Kasumi-1 (cell line): ENCODE measurements at places on chromosomes 2 and 18.

GRCh38 chr2:217993138-217993537 is 9.7 kb downstream of the TNS1 start:
- DNase-seq, result no peak

GRCh38 chr18:77049938-77050337 is 82.6 kb downstream of the MBP start:
- DNase-seq, result no peak

GRCh38 chr2:23121968-23122648 is 262.9 kb upstream of the KLHL29 start:
- DNase-seq, result no peak

- DNase-seq, result peak; percentile 78
These were observed 49.5 kb downstream of the TGIF1 start for GRCh38 chr18:3499501-3499900.

DNA sequence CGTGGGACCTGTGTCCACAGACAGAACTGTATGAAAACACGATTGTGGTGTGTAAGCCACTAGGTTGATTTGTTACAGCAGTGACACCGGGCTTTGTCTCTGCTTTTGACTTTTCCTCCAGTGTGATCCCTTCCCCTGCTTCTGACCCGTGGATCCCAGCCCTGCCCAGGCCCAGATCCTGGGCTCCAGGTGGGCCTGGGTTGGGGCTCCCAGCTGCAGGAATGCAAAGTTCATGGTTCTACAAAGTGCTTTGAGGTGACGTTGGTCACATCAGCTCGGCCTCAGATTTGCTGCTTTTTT is 26.8 kb downstream of the HPCAL1 start:
- DNase-seq, result no peak

DNA sequence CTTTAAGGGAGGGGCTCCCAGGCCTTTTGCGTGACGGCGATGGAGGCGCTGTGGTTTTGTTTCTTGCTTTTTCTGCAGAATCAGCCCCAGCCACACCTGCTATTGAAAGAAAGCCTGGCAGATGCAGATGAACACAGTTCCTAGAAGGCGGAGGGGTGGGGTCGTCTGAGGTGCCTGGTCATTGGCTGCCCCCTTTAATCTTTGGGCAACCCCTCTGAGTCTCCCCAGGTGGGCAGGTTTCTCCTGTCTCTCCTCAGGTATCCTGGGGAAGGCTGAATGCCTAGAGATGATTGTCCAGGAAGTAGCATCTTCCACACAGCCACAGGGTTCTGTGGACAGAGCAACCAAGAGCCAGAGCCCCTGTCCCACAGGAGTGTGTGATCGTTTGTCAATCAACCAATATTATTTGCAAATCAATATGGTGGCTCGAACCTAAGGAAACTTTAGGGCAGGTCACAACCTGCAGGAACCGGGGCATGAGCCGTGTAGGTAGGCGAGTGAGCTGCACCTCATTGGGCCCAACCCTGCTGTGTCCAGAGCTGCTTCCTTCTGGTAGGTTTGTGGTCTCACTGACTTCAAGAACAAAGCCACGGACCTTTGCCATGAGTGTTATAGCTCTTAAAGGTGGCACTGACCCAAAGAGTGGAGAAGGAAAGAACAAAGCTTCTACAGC is 104.3 kb downstream of the NDUFA10 start:
- DNase-seq, result no peak

- DNase-seq, result no peak
These were observed 156.0 kb downstream of the SLC4A3 start for GRCh38 chr2:219783359-219783975.

DNA sequence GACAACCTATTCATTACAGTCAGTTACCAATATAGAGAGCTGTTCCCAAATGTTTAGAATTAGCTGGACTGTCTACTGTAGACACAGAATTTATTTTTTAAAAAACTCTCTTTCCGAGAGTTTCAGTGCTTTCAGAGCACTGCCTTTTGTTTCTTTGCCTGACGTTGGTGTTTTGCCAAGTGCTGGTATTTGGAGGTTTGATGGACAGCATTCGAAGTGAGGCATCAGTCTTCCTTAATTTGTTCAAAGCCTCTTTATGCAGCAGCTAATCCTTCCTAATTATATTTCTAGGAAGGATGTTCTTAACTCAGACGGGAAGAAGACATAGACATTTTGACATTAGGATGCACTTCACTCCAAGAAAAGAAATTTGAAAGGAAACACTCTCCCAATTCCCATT is 83.2 kb downstream of the LTBP1 start:
- DNase-seq, result no peak

- DNase-seq, result no peak
These were observed 250.0 kb downstream of the DSEL start for GRCh38 chr18:67266246-67267237.

- no peak for DNase-seq
These were observed 5.6 kb upstream of the TNS1 start for GRCh38 chr2:218008060-218009040.

DNA sequence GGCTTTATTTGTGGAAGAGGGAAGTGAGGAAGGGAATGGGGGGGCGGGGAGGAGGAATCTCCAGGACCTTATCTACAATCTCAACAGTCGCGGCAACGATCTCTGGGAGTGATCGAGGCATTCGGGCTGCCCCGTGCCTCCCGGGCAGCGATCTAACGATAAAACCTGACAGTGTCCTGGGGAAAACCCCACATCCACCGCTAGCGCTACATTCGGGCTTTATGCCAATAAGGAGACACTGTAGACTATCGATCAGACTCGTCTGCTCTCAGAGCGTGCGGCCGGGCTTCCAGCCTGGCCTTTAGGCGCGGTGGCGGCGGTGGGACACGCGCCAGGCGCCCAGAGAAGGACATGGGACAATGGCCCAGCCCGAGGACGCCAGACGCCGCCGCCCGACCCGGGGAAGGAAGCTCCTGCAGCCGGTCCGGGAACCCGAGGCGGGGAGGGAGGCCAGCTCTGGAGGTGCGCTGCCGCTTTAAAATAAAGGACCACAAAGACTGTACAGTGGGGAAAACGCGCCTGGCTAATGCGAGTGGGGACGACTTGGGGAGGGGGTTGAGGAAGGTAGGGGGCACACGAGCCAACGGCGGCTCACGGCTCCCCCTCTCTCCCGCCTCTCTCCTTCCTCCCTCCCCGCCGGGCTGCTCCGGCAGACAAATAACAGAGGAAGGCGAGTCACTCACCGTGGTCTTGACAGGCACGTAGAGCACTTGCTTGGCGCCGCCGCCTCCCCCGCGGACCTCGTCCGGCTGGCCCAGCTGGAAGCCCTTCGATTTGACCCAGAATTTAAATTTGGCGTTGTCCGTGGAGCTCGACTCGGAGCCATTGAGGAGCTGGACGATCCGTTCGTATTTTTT is 2.2 kb downstream of the NOL4 start:
- DNase-seq, result no peak

DNA sequence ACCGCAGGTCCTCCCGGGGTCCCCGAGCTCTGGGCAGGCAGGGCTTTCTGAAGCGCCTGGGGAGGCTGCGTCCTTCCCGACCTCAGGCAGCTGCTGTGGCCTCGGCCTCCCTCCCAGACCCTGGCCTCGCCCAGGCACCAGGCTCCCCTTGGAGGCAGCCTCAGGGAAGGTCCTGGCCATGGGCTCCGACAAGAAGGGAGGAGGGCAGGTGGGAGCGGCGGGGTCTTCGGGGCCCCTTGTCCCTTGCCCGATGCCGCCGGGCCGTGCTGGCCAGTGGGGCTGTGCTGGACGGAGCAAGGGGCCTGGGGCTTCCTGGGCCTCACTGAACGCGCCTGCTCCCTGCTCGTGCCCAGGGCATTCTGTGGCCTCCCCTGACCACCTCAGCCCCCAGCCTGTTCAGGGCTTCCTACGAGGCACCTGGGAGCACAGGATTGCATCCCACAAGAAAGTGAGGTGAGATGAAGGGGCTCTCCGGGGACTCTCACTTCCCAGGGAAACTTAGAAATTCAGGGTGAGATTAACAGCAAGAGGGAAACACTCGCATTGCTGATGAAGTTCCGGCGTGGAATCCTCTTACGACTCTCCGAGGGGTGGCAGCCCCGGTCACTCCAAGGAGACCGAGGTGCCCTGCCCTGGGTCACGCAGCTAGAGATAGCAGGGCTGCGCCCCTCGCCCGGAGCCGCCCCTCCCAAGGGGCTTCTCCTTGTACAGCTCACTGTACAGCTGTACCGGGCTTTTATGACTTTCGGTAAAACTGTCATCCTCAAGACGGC is 778 bp downstream of the MFSD2B start:
- DNase-seq, result no peak

DNA sequence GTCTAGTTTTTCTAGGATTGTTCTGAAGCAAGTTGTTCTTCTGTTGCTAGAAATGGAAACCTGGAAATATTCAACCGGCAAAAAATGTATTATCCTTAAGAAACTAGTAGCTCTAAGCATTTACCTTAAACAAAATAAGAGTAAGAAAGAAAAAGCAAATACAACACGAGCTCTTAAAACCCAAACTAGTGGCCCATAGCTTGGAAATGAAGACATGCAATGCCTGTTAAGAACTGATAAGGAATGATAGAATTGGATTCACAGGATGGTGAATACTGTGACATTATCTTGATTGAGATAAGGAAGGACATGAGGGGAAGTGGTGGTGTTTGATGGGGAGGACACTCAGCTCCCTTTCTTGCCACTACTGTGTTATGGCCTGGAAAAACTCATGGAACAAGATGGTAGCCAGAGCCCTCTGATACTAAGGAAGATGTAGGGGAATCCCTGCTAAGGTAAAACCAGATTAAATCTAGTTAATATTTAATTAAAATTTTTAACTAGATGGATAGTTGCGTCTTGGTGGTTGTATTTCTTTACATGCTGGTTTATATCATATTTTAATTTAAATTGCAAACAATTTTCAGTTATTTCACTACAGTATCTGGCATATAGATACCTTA is 193.8 kb downstream of the LPIN1 start:
- DNase-seq, result no peak

DNA sequence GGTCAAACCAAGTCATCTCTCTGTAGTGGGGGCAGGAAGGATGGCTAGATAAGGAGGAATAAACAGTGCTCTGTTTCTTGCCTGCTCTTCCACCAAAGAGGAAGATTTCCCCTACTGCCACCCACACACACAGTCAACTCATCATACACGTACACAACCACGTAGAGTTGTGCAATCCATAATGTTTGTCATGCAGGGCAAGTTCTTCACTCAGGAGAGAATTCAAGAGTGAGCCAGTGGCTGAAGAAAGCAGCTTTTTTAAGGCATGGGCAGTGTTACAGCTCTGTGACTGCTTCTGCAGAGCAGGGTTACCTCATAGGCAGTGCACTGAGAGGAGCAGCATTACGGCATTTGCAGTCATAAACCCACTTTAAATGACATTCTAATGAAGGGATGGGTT is 283.0 kb downstream of the RND3 start:
- DNase-seq, result peak; percentile 25

GRCh38 chr2:107107351-107107750 is 221.4 kb upstream of the ST6GAL2 start:
- DNase-seq, result no peak

- DNase-seq, result no peak
These were observed 210.0 kb upstream of the ACVR2A start for GRCh38 chr2:147634826-147635225.

DNA sequence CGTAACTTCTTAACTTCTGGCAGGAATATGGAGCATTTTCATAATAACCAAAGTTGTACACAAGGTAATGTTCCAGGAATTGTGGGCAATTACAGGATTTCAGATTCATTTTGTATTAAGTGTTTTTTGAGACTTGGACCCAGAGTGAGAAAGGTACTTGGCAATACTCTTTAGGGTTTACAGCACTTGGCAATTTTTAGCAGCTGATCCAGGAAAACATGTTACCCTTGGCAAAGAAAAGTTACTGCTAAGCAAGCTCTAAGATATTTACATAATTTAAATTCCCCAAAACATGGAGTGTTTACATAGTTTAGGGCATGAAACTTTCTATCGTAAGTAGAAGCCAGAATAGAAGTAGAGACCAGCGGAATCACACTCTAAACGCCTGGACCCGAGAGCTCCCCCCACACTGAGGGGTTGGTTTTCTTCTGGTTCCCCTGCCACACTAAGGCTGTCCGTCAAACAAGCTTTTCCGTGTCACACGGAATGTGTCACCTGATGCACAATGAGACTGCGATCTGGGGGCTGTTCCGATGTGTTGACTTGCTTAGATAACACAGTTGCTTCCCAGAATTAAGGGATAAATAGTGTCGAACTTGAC is 177.1 kb downstream of the PTGR3 start:
- no peak for DNase-seq

DNA sequence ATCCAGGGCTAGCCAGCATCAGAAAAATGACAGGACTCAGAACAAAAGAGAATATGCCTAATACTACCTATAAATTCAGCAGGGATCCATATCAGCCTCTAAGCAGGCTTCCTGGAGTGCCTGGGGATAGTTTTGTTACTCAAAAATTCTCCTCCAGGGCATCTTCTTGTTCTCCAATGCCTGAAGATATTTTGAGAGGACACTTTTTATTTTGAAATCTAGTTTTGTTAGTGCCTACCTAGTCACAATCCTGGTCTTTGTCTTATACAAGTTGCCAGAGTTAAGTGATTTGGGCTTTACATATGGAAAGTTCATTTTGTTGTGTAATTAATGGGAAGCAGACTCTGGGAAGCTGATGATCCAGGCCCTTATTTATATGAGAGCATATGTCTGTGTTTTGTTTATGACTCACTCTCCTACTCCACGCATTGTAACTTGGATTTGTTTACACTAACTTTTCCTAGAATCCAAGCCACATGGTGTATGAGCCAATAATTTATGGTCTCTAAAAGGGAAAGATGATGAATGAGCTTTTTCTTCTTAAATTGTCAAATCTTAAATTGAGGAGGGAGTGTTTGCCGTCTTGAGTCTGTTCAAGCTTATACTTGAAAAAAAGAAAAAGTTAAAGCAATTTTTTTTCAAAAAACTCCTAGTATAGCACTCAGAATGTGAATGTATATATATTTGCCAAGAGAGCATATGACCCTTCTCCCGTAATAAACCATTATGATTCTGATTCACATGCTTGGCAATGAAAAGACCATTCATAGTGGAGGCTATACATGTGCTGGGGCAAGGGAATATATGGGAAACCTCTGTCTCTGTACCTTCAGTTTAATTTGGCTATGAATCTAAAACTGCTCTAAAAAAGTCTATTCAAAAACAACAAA is 370.3 kb downstream of the SETBP1 start:
- DNase-seq, result no peak

DNA sequence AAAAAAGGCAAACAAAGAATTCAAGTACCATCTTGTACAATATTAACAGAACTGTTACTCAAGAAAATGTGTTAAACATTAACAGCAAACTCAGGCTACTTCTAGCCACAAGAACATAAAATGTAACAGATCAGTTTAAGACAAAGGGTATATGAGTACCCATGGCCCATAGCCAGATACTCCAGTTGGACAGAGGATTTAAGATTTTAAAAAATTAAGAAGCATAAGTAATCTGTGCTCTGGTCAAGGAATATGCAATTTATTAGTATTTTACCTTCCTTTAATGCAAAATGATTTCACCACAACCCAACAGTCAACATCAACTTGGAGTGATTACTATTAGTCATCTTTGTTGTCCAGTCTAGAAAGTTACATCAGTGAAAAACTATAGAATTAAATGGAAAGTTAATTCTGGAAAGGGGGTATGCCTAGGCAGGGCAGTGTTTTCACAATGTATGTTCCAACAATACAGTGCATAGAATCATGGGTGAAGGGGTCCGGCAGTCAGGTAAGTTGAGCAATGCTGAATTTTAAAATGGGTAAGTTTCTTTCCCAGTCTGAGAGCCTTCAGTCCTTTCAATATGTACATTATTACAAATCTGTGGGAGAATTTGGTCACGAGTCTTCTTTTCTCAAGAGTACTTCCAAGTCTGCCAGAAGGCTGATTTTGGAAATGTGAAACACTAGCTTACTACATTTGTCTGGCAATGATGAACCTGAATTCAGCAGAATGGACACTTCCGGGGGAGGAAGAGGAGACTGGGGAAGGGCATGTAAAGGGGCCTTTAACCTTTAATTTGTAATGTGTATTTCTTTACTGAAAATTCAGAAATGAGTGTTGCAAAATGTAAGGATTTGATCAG is 34.5 kb downstream of the SFT2D3 start:
- no peak for DNase-seq
